ENCODE measurements at places on chromosomes 6 and 20.

DNA sequence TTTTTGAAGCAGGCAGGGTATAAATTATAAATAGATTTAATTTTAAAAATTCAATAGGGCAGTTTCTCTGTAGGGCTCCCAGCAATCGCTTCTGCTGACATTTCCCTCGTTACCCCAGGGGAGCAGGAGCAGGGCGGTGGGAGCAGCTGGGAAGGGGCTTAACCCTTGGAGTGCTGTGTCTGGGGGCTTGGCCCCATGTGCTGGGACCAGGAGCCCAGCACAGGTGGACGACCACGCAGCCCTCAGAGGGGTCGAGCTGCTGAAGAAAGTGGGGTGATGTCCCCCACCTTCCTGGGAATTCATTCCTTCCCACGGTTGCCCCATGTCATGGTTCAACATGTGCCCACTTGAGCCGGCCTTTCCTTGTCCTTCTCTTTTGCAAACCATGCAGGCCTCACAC, 67.5 kb upstream of the STX16 start:
- DNase-seq: no peak

GRCh38 chr6:123598011-123598410, 38.7 kb downstream of the TRDN start:
- no peak for DNase-seq

DNA sequence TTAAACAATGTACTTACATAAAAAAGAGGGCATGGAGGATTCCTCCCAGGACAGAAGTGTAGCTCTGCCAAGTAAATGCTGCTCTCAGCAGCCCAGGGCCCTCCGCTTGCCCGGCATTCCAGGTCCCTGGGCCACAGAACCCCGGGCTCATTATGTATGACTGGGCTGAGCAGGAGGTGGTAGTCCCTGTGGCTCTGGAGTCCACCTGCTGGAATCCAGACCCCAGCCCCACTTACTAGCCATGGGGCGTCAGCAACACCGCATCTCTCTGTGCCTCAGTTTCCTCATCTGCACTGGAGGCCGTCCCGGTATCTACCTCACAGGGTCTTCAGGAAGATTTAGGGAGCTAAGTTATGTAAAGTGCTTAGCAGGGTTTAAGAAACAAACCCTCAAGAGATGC, 55.4 kb downstream of the PSMG4 start:
- no peak for DNase-seq

GRCh38 chr6:54264581-54265272, 43.5 kb upstream of the TINAG start:
- no peak for DNase-seq

DNA sequence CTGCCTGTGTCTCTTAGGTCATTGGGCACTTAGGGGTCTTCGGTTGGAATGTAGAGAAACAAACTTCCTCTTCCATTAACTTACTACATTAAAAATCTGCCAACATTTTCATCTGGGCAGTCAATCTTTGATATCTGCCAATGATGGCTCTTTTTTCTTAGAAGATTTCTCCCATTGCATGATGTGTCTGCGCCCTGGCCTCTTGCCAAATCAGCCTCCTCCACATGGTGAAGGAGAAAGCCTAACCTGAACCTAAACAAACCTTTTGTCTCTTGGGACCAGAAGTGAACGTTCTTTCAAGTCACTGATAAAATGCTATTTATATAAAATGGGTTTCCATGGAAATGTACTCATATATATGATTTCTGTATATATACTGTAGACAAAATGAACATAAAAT, 998.9 kb upstream of the GJE1 start:
- no peak for DNase-seq

DNA sequence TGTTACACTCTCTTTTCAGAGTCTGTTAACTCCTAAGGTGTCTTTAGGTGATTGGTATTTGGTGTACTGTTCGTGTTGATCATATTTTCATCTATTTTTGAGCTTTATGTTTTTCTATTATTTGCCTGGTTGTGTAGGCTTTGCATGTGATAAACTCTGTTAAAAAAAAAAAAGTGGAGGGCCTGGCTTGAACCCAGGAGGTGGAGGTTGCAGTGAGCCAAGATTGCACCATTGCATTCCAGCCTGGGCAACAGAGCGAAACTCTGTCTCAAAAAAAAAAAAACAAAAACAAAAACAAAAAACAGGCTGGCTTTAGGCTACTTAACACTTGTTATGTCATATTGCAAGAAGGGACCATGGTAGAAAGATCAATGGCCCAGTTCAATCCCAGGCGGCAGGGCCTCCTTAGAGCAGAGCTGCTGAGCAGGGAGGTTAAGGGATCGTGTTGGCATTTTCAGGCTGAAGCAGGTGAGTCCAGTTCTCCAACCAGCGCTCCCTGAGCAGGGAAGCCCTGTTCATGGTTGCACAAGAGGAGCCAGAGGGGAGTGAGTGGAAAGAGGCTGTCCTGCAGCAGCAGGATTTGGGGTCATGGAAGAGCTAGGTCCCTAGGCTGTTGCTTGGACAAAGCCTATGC, 8.5 kb downstream of the PYGB start:
- DNase-seq: no peak

DNA sequence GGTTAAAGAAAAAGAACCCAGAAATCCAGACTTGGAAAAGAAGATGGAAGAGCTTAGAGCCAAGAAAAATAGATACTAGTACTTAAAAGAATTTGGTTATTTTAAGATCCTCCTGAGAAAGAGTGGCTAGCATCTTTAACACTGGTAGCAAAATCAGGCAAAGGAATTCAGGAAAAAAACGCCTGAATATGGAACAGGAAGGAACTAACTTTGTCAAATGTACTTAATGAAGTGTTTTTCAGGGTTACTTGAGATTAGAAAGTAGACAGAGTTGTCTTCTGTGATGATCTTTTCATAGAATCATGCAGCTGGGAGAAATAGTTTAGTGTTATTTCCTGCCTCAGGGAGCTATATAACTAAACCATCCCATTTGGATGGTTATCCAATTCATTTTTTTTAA, 50.8 kb upstream of the SASH1 start:
- DNase-seq: no peak

DNA sequence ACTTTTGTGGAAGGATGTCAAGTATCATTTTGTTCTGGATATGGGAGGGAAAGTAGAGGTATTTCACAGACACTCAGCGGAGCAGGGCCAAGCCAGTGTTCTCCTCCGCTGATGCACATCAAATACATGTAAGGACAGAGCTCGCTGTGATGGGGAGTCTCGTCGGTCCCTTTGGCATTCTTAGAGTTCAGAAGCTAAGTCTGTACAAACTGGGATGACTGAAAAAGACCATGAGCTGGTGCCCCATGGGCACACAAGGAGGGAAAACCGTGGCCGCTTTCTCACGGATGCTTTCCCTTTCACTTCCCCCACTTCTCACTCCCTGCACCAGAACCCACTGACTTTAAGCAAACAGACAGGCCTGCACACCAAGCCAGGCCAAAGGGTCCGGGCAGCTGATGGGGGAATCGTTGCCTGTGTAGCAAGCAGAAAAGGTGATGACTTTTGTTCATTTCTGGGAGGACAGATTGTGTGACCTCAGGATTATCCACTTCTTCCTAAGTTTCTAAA, 27.7 kb upstream of the MPC1 start:
- DNase-seq: no peak

GRCh38 chr20:10219993-10220750, 1.5 kb downstream of the SNAP25 start:
- DNase-seq: no peak

GRCh38 chr6:154511791-154512190, 1.3 kb upstream of the CNKSR3 start:
- no peak for DNase-seq

DNA sequence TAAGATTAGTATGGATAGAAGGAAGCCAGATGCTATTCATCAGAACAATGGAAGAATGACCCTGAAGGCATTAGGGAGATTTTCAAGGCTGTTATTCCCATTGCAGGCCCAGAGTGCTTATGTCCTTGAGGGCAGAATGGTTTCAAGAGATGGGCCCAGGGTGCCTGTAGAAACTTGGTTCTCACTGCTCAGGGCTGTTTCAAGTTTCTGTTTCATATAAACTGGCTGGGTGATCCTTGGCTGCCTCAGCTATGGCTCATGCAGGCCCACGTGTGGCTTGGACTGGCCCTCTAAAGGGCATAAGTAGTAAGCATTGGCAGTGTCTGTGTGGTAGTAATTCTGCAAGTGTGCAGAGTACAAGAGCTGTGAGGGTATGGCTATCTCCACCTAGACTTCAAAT, 540.9 kb upstream of the MAN1A1 start:
- DNase-seq: no peak

GRCh38 chr6:122931916-122932315, 64.1 kb upstream of the CLVS2 start:
- DNase-seq: no peak

DNA sequence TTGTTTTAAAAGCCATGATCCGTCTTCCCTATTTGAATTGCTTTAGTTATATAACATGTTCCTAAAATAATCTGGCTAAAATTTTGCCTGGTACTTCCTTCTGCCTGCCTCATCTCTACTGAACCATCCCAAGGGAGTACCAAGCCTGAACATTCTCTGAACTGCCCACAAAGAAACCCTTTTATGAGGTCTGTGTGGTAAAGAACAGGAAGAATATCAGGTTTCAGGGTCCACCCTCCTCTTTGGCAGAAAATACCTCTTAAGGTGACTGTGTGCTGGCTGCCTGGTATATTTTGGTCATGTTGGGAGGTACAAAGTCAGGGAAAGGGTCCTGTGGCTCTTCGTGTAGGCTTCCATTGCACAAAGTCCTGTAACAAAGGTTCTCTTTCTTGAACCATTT, 574.1 kb upstream of the CHD6 start:
- DNase-seq: no peak

- DNase-seq: no peak
These were observed 20.0 kb upstream of the TRERF1 start for GRCh38 chr6:42471714-42472113.

DNA sequence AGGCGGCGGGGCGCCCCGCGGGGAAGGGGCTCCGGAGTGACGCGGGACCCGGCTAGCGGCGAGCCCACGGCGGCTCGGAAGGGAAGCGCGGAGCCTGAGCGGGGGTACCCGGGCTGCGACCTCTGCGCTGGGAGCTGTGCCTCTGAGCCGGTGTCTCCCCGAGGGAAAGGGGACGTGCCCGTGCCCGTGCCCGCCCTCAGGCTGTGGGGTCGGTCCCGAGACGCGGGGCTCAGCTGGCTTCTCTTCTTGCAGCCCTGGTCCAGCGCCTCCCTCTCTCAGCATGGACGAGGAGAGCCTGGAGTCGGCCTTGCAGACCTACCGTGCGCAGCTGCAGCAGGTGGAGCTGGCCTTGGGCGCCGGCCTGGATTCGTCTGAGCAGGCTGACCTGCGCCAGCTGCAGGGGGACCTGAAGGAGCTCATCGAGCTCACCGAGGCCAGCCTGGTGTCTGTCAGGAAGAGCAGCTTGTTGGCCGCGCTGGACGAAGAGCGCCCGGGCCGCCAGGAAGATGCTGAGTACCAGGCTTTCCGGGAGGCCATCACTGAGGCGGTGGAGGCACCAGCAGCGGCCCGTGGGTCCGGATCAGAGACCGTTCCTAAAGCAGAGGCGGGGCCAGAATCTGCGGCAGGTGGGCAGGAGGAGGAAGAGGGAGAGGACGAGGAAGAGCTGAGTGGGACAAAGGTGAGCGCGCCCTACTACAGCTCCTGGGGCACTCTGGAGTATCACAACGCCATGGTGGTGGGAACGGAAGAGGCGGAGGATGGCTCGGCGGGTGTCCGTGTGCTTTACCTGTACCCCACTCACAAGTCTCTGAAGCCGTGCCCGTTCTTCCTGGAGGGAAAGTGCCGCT, 686 bp downstream of the ZGPAT start:
- DNase-seq: no peak

DNA sequence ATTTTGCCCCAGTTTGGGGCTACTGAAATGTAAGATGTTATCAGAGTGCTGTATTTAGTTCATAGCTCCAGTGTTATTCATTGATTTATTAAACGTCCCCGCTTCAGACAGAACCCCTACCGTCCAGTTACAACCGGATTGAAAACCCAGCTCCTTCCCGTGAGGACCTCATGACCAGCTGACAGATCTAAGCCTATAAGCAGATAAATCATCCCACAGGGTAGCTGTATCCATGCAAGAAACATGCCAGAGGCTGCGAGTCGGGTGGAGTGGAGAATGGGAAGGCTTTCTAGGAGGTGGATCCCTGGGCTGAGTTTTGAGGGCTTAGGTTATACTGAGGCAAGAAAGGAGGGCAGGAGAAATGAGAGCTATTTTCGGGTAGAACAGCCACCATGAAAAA, 260.0 kb downstream of the ARID1B start:
- no peak for DNase-seq

DNA sequence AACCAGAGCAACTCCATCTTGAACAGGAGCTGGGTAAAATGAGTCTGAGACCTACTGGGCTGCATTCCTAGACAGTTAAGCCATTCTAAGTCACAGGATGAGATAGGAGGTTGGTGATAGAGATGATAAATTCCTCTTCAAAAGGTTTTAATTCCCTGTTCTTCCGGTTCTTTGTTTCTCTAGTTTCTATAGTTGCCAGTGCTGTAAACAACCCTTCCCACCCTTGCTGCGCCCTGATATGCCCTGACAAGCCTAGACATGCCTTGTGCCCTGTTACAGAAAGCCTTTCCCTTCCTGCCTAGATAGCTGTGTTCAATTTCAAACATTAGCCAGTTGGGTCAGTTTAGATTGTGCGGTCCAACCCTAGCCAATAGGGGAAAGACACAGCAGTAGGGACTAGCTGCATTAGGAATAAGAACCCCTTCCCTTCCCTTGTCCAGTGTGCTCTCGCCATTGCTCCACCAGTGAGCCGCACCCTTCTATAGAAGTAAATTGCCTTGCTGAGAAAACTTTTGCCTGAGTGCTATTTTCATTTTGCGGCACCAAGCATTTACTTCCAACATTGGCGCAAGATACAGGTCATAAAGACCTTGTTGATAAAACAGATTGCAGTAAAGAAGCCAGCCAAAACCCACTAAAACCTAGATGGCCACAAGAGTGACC, 52.5 kb upstream of the CCN2 start:
- DNase-seq: no peak

DNA sequence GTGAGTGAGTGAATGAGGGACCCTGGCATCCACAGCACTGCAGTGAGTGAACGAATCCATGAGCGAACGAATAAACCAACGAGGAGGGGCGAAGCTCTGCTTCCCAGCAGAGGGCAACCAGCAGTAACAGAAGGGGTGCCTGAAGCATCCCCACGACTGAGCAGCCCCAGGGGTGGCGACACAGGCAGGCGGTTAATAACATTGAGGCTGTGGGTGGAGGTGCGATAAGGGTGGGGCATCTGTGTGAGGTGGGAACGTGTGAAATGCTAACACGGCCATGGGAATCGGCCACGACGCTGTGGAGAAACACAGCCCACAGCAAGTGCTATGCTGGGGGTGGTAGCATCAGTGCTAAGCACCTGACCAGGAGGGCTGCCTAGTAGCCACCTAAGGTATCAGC, 75.9 kb downstream of the TAF4 start:
- no peak for DNase-seq

All from RWPE1 (cell line).